ENCODE measurements at places on chromosomes 2 and 18.

GRCh38 chr2:181203412-181203811 is 223.0 kb downstream of the UBE2E3 start:
- DNase-seq: no peak

DNA sequence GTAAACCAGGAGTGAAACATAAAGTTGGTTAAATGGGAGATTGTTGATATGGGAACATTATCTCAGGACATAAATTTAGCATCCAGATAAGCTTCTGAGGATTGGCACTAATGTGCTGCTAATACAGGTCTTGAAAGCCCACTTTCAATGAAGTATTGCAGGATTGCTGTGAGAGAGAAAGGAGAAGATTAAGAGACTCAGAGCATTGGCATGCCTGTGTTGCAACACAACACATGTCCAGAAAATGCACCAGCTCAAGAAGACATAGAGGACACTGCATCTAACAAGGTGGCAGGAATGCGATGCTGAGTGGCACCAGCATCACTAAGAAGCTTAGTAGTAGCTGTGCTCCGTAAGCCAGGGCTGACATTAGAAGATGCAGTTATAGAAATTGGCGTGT is 728.9 kb downstream of the SUCLG1 start:
- no peak for DNase-seq

DNA sequence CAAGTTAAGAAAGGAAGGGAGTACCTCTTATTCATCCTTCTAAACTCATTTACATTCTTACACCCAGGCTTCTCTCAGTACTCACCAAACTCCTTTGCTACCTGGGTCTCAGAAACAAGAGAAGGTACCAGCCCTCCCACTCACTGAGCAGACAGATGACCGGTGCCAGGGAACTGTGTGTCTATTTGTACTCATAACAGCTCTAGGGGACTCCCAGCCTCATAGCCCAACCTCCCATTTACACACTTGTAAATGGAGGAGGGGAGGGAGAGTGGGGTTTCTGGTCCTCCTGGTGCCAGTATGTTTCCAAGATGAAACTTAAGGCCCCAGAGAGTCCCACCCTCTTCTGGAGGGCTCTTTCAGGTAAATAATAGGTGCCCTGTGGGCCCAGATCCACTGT is 42.8 kb upstream of the SIGLEC15 start:
- DNase-seq: no peak

GRCh38 chr2:8993196-8993901 is 10.1 kb downstream of the MBOAT2 start:
- DNase-seq: no peak

- no peak for DNase-seq
Observed at GRCh38 chr2:117738991-117739839, 75.3 kb upstream of the DDX18 start.

- peak; percentile 7 for DNase-seq
Observed at GRCh38 chr18:57630754-57631595, 9.3 kb upstream of the NARS1 start.

- no peak for DNase-seq
Observed at GRCh38 chr2:22283436-22283835, 1101.5 kb upstream of the KLHL29 start.

DNA sequence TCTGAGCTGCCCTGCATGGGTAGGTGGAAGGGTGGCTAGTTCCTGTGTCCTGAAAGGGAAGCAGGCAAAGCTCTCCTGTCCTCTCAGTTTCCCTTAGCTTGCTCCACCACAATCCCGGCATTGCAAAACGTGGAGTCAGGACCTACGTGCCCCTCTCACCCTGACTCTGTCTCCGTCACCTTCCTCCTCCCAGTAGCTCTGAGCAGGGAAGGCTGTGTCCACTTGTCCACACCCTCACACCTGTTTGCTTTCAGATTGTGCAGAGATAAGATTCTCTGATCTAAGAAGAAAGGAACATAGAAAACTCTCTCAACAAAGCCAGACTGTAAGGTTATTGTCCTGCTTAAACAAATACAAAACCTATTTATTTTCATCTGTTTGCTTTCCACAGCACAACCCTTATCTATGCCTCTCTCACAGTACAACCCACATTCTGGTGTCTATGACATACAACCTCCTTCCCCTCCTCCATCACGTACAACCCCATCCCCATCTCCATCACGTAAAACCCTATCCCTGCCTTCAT is 79.0 kb downstream of the ALPK2 start:
- no peak for DNase-seq

DNA sequence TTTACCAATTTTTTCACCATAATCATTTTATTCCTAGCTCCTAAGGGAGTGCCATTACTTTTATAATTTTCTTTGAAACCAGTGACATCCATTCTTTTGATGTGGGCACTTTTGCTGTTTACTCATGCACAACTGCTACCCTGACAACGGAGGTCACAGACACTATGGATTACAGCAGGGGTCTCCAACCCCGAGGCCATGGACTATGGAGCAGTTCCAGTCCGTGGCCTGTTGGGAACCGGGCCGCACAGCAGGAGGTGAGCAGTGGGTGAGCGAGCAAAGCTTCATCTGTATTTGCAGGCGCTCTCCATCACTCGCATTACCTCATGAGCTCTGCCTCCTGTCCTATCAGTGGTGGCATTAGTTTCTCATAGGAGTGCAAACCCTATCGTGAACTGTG is 34.6 kb downstream of the PRPF40A start:
- no peak for DNase-seq

DNA sequence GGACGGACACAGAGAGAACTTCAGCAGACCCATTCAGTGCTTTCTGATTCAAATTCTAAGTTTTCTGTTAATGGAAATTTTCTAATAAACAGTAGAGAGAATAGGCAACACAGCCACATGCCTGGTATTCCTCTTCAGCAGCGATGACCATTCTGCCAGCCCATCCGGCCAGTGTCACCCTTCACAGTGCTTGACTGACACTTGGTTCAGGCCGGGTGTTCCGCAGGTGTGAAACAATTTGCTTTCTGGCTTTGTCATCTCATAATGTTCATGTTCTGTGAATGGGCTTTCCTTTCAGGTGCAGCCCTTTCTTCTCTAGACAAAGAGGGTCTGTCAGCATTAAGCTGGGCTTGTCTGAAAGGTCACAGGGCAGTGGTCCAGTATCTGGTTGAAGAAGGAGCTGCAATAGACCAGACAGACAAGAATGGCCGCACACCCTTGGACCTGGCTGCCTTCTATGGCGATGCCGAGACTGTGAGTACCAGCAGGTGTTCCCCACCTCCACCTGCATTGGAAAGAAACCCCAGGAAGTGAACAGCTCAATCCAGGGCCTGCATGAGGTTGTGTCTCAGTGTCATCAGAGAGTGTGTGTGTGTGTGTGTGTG is 67.0 kb downstream of the WDSUB1 start:
- no peak for DNase-seq

- DNase-seq: peak; percentile 80
Observed at GRCh38 chr2:200442471-200442870, 67.4 kb downstream of the KCTD18 start.

DNA sequence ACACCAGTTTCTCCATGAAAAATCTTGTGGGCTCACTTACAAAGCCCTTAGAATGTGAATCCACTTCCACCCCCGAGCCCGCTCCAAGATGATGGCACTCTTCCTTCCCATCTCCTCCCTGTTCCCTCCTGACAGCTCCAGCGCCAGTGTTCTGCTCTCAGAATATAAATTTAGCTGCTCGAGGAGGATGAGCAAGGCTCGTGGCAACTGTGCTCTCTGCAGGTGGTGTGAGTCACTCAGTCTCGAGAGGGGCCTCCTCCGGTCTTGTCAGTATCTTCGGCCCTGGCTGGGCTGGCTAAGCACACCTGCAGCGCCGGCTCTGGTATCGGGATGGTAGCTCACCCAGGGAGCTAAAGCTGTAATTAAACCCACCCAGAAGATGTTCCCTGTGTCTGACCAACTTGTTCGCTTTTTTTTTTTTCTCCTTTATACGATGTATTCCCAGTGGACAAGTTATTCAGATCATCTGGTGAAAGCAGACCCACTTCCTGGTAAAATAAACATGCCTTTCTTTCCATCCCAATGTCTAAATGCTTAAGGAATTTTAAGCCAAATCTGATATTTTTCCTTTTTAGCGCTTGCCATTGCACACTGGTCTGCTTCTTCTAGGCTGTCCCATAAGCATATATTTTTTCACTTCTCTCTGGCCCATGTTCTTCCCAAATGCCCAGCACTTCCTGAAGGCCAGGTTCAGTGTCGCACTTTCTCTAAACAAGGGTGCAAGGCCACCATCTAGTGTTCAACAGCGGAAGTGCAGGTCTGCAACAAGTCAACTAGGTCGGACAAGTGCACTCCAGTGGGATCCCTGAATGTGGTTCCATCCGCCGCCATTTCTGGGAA is 31.4 kb upstream of the YPEL5 start:
- peak; percentile 55 for DNase-seq

GRCh38 chr2:232447638-232448303 is 8.2 kb upstream of the ALPI start:
- DNase-seq: no peak

DNA sequence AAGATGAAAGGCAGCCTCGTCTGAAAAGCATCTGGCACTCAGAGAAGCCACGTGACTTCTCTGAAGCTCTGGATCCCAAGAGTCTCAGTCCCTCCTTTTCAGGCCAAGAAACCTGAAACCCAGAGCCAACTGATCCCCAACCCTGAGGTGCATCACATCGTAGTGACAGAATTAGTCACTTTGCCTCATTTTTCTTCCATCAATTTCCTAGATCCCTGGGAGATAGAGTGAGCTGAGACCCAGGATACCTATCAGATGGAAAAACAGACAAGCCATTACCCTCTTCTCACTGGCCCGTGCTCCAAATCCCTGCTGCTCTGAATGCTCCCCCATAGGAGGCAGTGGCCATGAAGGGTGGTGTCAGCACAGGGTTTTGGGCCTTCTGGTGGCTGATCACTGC is 113.1 kb downstream of the ALK start:
- DNase-seq: no peak

DNA sequence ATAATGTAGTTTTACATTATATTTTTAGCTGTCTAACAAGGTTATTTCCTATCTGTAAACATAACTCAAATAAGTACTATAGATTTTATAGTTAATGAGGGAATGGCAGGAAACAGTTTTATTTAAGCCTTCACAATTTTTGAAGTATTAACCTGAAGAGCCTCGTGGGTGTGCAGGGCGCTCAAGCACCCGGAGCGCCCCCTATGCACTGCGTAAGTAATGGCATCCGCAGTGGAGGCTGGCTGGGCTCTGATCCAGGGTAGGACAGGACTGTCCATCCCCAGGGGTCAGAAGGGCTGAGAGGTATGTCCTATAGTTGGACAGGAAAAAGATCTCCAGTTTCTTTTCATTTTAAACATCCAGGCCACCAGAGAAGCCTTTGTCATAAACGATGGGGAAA is 8.2 kb upstream of the GBX2 start:
- no peak for DNase-seq

DNA sequence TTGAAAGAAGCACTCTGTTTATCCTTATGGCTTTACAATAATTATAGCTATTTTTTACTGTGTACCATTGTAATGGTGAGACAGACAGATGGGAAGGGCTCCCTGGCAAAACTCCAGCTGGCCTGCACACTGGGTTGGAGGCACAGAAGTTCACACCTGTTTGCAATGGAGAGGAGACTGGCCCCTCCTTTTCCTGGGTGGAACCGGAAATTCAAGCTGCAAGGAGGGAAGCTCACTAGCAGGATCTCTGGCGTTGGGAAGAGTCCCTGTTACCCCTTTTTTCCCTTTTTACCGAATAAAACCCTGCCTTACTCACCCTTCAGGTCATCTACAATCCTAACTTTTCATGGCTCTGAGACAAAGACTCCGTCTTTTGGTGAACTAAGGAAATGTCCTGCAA is 100.3 kb upstream of the TFPI start:
- no peak for DNase-seq

DNA sequence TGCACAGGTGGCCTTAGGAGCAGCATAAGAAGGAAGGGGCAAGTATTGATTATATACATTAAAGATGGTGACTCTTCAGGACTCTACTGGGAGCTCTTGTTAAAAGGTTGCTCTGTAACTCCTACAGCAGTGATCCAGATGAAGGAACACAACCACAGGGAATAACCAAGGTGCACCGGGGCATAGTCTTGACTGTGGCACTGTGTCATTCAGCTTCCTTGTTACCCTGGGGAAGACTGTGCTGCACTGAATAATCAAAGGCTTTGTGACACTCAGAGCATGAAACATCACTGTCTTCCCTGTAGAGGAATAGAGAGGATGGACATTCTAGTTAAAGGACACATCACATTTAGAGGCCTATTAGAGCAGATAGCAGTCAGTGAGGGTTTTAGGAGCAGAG is 105.3 kb downstream of the UBE2E3 start:
- DNase-seq: no peak

DNA sequence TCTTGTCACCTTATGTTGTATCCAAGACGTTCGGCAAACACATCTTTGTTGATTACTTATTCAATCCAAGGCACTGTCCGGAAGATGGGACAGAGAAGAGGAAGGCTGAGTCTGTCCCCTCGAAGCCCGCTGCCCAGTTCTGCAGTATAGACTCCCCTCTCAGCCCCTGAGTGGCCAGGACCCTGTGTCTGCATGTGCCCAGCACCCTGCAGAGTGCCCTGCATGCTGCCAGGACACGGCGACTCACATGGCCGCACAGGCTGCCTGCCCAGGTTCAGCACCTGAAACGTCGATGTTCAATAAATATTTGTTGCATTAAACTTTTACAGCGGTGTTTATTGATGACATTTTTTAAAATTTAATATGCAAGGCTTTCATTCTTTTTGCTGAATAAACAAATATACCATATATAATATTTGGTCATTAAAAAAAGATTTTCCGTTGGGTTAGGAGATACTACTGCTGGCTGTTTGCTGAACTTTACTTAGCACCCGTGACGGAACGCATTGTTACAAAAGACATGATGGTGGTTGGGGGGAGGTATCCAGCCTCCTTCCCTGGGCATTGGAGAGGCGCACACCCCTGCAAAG is 146.5 kb downstream of the PTGR3 start:
- no peak for DNase-seq

DNA sequence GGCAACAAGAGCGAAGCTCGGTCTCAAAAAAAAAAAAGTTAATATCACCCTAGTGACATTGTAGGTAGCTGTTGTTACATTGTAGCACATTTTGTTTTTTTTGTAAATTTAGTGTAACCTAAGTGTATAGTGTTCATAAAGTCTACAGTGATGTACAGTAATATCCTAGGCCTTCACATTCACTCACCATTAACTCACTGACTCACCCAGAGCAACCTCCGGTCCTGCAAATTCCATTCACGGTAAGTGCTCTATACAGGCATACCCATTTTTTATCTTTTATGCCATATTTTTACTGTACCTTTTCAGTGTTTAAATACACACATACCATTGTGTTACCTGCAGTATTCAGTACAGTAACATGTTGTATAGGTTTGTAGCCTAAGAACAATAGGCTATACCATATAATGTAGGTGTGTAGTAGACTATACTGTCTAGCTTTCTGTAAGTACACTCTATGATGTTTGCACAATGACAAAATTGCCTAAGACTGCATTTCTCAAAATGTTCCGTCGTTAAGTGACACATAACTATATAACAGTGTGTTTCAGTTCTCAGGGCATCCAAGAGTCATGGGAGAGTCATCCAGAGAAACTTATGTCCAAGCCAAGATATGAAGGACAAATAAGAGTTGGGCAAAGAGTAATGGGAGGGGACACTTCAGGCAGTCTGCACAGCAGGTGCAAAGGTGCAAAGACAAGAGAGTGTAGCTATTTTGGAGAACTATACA is 68.4 kb downstream of the TANK start:
- no peak for DNase-seq
